Effector memory CD4-positive, alpha-beta T cell (primary cell): ENCODE measurements at places on chromosomes 16 and 17.

DNA sequence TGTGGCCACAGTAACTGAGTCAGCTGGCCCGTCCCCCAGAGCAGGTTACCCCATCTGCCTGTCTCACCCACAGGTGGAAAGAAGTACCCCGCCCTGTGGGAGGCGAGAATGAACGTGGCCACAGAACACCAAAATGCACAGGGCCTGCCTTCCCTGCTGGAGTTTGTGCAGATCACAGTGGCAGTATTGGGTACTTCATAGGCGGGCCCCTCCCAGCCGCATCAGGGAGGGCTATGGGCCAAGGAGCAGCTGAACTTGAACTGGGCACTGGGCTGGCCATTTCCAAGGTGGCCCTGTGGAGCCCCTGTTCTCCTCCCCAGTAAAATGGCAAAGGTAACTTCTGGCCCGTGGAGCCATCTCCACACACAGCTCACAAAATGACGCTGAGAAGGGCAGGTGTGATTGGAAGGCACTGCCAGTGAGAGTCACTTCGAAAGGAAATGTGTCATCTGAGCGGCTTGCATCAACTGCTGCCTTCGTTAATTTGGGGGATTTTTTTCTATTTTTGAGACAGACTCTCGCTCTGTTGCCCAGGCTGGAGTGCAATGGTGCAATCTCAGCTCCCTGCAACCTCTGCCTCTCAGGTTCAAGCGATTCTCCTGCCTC, 162.9 kb downstream of the ENGASE start:
- no peak for DNase-seq

DNA sequence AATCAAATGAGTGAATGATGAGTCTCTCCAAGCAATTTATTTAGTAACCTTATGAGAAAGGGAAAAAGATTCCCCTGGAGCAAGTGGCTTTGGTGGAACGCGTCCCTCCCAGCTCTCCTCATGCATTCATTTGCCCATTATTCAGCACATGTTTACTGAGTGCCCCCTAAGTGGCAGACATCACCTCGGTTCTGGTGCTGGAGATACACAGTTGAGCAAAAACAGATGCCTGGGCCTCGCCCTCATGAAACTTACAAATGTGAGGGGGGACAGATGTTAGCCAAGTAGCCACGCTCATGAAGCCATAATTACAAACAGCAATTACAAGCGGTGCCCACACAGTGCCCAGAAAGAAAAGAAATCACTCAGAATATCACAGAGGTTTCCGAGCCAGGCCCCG, 45.1 kb upstream of the CIBAR2 start:
- DNase-seq = no peak

DNA sequence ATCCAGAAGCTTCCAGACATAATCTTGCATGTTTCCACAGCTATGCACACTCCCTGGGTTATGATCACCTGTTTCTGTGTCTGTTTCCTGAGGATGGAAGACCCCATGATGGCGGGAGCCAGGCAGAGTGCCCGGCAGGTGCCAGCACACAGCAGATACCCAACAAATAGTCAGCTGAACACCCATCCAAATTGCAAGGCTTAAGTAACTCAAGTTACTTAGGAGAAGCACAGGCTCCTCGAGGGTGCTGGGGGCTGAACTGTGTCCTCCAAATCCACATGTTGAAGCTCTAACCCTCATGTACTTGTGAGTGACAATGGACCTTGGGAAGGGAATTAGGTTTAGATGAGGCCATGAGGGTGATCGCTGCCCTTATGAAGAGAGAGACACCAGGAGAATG, 79.5 kb upstream of the DOC2B start:
- no peak for DNase-seq

DNA sequence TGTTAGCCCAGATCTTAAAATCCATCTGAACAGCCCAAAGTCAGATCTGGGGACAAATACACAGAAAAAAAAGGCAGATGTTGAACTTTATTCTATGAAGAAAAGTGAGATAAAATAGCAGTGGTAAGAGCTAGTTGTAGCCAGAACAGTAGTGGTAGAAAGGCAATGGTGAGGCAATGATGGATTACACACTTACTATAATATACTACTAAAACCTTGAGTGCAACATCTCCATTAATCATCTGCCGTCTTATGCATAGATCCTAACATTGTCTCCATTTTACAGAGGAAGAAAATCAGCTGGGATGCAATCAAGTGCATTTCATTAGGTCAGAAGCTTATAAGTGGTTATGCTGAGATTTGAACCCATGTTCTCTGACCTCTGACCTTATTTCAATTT, 699.6 kb downstream of the CDH11 start:
- DNase-seq = no peak

GRCh38 chr17:27218719-27219488, 75.0 kb upstream of the WSB1 start:
- DNase-seq = no peak

DNA sequence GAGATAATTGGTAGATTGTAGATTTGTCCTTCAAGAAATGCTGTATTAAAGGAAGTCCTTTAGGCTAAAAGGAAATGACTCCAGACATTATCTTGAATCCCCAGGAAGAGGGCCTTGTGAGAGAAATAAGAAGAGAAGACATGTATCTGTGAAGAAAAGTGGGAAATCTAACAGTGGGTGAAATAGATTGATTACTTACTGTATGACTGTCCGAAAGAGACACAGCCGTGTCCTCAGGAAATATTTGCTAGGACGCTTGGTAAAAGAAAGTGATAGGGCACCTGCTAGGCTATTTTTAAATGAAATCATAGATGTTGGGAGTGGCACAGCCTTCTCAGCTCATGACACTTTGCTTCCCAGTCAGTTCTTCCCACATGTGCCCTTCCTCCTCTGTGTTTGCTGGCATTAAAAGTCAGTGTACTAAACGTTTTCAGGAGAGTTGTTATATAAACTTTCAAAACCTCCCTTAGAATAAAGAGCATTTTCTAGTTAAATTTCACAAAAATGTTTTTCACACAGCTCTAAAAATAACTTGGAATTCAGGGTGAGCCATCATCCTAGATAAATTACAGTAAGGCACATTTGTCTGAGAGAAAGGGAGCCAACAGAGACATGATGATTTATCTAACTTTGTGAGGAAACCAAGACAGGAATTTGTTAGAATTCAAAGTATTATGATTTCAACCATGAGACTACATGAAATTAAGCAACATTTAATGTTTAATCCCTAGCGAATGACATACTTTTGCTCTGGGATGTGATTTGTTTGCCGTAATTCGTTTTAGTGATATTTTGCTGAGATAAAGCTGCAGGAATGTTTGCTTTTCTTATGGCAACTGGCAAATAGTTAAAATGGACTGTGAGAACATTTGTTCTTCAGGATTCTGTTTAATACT, 35.0 kb downstream of the DHRS7B start:
- DNase-seq = no peak

GRCh38 chr17:34199454-34199853, 55.6 kb upstream of the CCL2 start:
- no peak for DNase-seq

DNA sequence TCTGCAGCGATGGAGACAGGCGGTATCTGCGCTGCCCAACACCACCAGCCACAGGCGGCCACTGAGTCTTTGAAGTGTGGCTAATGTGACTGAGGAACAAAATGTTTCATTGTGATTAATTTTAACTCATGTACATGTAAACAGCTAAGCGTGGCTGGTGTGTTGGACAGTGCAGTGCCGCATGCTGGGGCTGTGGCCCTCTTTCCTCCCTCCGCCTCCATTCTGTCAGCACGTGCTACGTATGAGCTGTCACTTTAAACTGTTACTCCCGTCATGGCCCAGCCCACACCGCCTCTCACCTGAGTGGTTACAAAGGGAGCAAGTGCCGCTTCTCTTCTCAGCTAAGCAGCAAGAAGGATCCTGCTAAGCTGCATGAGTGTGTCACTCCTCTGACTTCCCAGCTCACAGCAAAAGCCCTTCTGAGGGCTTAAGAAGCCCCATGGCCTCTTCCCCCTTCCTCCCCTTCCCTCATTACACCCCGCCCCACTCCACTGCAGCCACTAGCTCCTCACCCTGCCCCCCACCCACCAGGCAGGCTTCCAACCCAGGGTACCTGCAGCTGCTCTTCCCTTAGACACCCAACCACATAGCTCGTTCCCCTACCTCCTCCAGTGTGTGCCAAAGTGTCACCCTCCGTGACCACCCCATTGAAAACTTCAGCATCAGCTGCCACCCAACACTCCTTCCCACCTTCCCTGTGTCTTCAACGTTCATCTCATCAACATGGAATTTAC, 15.0 kb downstream of the HASPIN start:
- peak; percentile 35 for DNase-seq
